Lower lobe of right lung (tissue), 2 donors: ENCODE measurements at places on chromosomes 16 and 17. TPM values are rescaled to one million over a fixed set of nuclear protein-coding genes. Genes with fewer than 3 reads are reported as not detected.

GRCh38 chr16:64225696-64226095 is 896.2 kb downstream of the CDH11 start:
- no peaks in the 10 kb centered on the region for H3K4me1 ChIP-seq
- H3K27me3 ChIP-seq: no peaks in the 10 kb centered on the region
- no peak overlapping the region for H3K4me3 ChIP-seq
- no peak for DNase-seq
- H3K27ac ChIP-seq: no peak overlapping the region

- DNase-seq: no peak
- H3K4me1 ChIP-seq: no peaks in the 10 kb centered on the region
- no peaks in the 10 kb centered on the region for H3K27me3 ChIP-seq
- H3K4me3 ChIP-seq: no peak overlapping the region
Observed at GRCh38 chr17:69450131-69450530, 35.6 kb downstream of the MAP2K6 start.

- no peaks in the 10 kb centered on the region for H3K27me3 ChIP-seq
- no peak overlapping the region for H3K4me3 ChIP-seq
- no peak for DNase-seq
- no peaks in the 10 kb centered on the region for H3K36me3 ChIP-seq
Observed at GRCh38 chr16:75131081-75131480, 14.5 kb upstream of the LDHD start.

DNA sequence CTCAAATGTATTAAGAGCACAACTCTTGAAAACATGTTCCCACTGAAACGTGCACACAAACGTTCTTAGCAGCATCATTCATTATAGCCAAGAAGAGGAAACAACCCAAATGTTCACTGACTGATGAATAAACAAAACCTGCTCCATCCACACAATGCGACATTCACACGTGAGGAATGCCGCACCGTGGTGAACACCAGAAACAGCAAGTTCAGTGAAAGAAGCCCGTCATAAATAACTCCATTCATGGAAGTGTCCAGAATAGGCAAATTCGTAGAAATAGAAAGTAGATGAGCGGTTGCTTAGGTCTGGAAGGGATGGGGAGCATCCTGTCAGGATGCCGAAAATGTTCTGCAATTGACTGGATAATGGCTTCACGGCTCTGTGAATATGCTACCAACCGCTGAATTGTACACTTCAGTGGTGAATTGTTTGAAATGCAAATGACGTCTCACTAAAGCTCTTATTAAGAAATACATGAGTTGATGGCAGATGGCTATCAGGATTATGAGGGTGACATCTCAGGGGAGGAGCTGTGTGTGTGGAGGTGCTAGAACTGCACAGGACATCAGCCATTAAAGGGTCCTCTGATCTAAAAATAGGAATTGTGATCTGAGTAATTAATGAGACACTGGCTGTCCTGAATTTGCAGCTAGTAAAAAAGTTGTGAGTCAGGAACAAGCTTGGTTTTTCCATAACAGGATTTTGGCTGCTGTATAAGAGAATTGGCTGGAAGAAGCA is 771.0 kb downstream of the KCNJ18 start:
- H3K36me3 ChIP-seq: no peaks in the 10 kb centered on the region
- no peak overlapping the region for H3K4me3 ChIP-seq
- no peak for DNase-seq
- no peaks in the 10 kb centered on the region for H3K27me3 ChIP-seq

DNA sequence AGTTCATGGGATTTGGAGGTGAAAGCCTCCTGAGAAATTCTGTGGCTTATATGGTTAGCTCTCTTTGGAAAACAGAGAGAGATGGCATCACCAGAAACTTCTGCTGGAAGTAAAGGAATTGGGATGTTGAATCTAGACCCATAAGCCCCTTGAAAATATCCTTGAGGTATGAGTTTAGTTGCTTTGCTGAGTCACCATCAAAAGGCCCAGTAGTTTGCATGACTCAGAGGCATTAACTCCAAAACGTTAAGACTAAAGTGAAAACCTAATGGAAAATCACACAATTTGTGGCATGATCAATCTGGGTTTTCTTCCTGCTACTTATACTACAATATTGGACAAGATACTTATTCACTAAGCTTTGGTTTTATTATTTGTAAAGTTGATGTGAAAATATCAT is 349.2 kb upstream of the SALL1 start:
- H3K36me3 ChIP-seq: no peaks in the 10 kb centered on the region
- no peak overlapping the region for H3K27ac ChIP-seq
- H3K4me1 ChIP-seq: no peaks in the 10 kb centered on the region
- DNase-seq: no peak

GRCh38 chr16:14548933-14549788 is 80.9 kb downstream of the PARN start:
- no peaks in the 10 kb centered on the region for H3K27me3 ChIP-seq
- H3K27ac ChIP-seq: no peak overlapping the region
- H3K4me1 ChIP-seq: peaks cover 5% of the 10 kb centered on the region
- no peak overlapping the region for H3K4me3 ChIP-seq
- no peak for DNase-seq

GRCh38 chr17:50845240-50846147 is 10.1 kb downstream of the WFIKKN2 start:
- H3K4me3 ChIP-seq: no peak overlapping the region
- no peaks in the 10 kb centered on the region for H3K4me1 ChIP-seq
- H3K36me3 ChIP-seq: no peaks in the 10 kb centered on the region
- no peaks in the 10 kb centered on the region for H3K27me3 ChIP-seq
- H3K27ac ChIP-seq: no peak overlapping the region

DNA sequence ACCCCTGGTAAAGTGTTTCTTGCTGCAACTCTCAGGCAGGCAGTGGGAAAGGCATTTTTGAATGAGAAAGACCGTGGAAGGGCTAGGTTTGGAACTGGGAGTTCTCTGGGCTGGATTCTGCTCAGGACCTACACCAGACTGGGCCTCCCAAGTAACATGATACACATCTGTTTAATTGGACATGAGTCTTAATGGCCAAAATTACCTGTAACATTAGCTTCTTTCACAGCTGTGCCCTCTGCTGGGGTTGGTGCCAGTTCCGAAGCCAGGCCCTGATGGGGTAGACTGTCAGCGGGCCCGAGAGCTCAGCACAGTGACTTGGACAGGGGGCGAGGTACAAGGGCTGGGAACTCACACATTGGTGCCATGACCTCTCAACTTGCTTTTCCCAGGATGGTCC is 118.9 kb upstream of the IRX3 start:
- no peak overlapping the region for H3K27ac ChIP-seq
- no peaks in the 10 kb centered on the region for H3K27me3 ChIP-seq
- no peak for DNase-seq
- H3K4me1 ChIP-seq: no peaks in the 10 kb centered on the region
- H3K4me3 ChIP-seq: no peak overlapping the region

- H3K27ac ChIP-seq: peak overlapping the region; percentile 84
- H3K4me3 ChIP-seq: peak overlapping the region; percentile 53
- H3K36me3 ChIP-seq: no peaks in the 10 kb centered on the region
Observed at GRCh38 chr17:61457226-61457983, 5.2 kb downstream of the TBX4 start.

GRCh38 chr16:78163772-78164670 is 64.6 kb downstream of the WWOX start:
- H3K27ac ChIP-seq: no peak overlapping the region
- H3K36me3 ChIP-seq: no peaks in the 10 kb centered on the region
- DNase-seq: no peak

DNA sequence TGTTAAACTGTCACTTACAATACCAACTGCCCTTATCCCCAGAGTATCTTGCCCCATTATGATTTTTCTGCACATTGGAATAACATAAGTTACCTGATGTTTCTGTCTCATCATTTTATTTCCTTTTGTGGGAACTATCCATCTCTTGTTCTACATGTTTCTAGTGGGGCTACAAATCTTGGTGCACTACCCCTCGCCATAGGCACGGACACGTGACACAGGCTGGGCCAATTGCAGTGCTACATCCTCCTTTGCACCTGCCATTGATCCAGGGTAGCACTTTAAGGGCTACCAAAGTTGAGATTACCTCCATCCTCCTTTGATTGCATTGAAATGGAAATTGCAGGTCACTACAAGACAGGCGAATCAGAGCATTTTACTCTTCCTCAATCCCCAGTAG is 14.2 kb upstream of the SYT17 start:
- H3K27ac ChIP-seq: no peak overlapping the region
- H3K27me3 ChIP-seq: no peaks in the 10 kb centered on the region
- no peaks in the 10 kb centered on the region for H3K36me3 ChIP-seq
- no peak overlapping the region for H3K4me3 ChIP-seq
- no peaks in the 10 kb centered on the region for H3K4me1 ChIP-seq

DNA sequence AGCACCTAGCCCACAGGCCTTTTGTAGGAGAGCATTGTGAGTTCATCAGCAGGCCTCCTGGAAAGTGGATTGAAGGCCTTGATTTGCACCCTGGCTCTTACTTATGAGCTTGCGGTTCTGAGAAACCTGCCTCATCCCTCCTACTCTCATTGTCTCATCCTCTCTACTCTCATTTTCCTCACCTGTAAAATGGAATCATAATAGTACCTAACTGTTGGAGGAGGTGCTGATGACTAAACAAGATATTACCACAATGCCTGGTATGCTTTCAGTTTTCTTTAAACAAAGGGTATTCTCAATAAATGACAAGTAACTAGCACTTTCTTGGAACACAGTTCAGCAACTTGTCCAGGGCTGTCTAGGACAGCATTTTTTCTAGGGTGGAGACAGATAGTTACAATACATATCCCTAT is 243.1 kb upstream of the MAF start:
- DNase-seq: no peak
- H3K36me3 ChIP-seq: no peaks in the 10 kb centered on the region
- no peak overlapping the region for H3K4me3 ChIP-seq
- H3K27ac ChIP-seq: no peak overlapping the region
- H3K4me1 ChIP-seq: no peaks in the 10 kb centered on the region
- no peaks in the 10 kb centered on the region for H3K27me3 ChIP-seq

DNA sequence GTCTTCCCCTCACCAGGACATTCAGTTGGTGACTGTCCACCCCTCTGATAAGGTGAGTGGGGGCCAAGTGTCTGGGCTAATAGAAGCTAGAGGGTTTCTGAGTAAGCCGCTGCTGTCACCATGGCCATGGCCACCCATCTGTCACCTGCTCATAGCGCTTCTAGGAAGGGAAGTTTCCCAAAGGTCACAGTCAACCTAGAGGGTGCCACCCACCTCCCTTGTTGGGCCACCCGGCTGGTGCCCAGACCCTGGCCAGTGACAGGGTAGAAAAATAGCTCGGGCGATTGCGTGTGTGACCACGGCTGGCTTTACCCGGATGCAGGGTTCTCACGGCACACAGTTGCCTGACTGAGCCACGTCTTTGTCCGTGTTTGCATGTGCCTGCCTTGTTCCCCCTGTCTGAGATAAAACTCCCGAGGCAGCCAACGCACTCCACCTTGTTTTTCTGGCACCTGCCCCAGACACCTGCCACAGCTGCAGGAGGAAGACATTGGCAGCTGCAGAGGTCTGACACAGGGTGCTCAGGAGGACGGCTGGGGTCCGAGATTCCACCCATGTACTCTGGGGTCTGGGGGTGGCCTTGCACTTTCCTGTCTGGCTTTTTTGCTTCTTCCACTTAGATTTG is 809 bp downstream of the PIRT start:
- no peaks in the 10 kb centered on the region for H3K36me3 ChIP-seq
- H3K27me3 ChIP-seq: peaks cover 7% of the 10 kb centered on the region
- H3K27ac ChIP-seq: no peak overlapping the region
- no peak overlapping the region for H3K4me3 ChIP-seq
- no peaks in the 10 kb centered on the region for H3K4me1 ChIP-seq
- no peak for DNase-seq

GRCh38 chr17:75394332-75394918 is 11.1 kb downstream of the GRB2 start:
- peaks cover 11% of the 10 kb centered on the region for H3K36me3 ChIP-seq
- peak overlapping the region; percentile 62 for H3K4me3 ChIP-seq
- no peaks in the 10 kb centered on the region for H3K27me3 ChIP-seq
- peaks cover 84% of the 10 kb centered on the region for H3K4me1 ChIP-seq

- H3K4me1 ChIP-seq: no peaks in the 10 kb centered on the region
- no peaks in the 10 kb centered on the region for H3K27me3 ChIP-seq
- H3K36me3 ChIP-seq: no peaks in the 10 kb centered on the region
- DNase-seq: no peak
Observed at GRCh38 chr16:53198933-53199332, 144.1 kb downstream of the CHD9 start.

GRCh38 chr16:55506083-55506482 is 2.8 kb upstream of the LPCAT2 start:
- peaks cover 26% of the 10 kb centered on the region for H3K4me1 ChIP-seq
- H3K27me3 ChIP-seq: no peaks in the 10 kb centered on the region
- no peak overlapping the region for H3K4me3 ChIP-seq
- DNase-seq: no peak
- no peak overlapping the region for H3K27ac ChIP-seq

DNA sequence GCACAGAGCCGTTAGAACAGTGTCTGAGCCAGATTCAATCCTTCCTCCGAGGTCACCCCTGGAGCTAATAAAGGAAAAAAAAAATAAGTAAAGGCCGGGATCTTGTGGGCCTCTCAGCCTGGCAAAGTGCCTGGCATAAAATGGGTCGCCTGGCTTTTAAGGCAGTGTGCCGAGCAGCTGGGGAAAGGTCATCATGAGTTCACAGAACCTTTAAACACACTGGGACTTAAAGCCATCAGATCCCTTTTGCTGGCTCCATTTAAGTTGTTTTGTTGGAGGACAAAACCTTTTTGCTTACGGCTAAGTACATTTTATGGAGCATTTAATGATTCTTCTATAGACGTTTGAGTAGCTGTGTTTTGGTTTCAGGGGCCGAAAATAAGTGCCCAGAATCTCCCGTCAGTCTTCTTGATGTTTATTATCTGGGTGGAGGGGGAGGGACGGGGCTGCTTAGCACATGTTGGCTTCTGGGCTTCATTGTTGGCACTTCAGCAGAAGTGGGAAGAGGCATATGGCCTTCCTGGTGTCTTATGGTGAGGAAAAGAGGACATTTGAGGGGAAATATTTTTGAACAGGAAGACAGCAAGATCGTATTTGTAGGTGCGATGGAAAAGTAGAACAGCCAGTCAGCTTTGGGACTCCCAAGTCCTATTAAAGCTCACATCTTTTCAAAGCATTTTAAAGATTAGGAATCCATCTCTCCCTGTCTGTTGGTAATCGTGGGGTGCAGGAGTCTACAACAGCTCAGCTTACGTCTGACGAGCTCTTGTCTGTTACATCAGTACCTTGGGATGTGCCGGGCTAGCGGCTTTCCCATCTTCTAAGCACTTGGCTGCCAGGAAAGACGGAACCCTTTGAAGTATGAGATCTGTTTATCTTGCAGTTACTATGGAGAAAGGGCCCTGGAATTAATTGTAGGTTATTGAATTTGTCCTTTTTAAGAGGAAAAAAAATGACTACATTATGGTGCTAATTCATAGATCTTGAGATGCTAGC is 31.1 kb downstream of the RBFOX1 start:
- H3K36me3 ChIP-seq: no peaks in the 10 kb centered on the region
- H3K4me1 ChIP-seq: no peaks in the 10 kb centered on the region
- no peaks in the 10 kb centered on the region for H3K27me3 ChIP-seq
- no peak overlapping the region for H3K27ac ChIP-seq
- no peak for DNase-seq
- H3K4me3 ChIP-seq: no peak overlapping the region

GRCh38 chr17:72462814-72463213 is 342.0 kb downstream of the SOX9 start:
- no peak overlapping the region for H3K4me3 ChIP-seq
- no peaks in the 10 kb centered on the region for H3K27me3 ChIP-seq
- DNase-seq: no peak
- H3K36me3 ChIP-seq: no peaks in the 10 kb centered on the region
- no peaks in the 10 kb centered on the region for H3K4me1 ChIP-seq
- no peak overlapping the region for H3K27ac ChIP-seq

SEPTIN12 gene
- total RNA-seq: not detected

CHST5 gene
- total RNA-seq: 0.62 TPM

KCNJ18 gene
- not detected for total RNA-seq

CCL8 gene
- 1.6 TPM for total RNA-seq

CTDNEP1 gene
- 140 TPM for total RNA-seq

AIPL1 gene
- total RNA-seq: not detected

DYNLL2 gene
- 33.8 TPM for total RNA-seq

RRAD gene
- total RNA-seq: 11.8 TPM

MTSS2 gene
- total RNA-seq: 60.8 TPM

ELMO3 gene
- 14.9 TPM for total RNA-seq

HEATR9 gene
- total RNA-seq: 0.21 TPM

ENPP7 gene
- total RNA-seq: 0.18 TPM
